ENCODE measurements at places on chromosomes 4 and X.

- no peak for DNase-seq
Measured at GRCh38 chr4:172818901-172819300, 349.7 kb upstream of the GALNT7 start.

- no peak for DNase-seq
Measured at GRCh38 chr4:123526511-123526910, 129.9 kb downstream of the SPRY1 start.

- no peak for DNase-seq
Measured at GRCh38 chr4:51918251-51918650, 75.3 kb downstream of the DCUN1D4 start.

GRCh38 chr4:136599890-136600289 is 932.4 kb downstream of the PCDH18 start:
- no peak for DNase-seq

GRCh38 chr4:89661173-89661899 is 175.6 kb downstream of the SNCA start:
- DNase-seq = no peak

DNA sequence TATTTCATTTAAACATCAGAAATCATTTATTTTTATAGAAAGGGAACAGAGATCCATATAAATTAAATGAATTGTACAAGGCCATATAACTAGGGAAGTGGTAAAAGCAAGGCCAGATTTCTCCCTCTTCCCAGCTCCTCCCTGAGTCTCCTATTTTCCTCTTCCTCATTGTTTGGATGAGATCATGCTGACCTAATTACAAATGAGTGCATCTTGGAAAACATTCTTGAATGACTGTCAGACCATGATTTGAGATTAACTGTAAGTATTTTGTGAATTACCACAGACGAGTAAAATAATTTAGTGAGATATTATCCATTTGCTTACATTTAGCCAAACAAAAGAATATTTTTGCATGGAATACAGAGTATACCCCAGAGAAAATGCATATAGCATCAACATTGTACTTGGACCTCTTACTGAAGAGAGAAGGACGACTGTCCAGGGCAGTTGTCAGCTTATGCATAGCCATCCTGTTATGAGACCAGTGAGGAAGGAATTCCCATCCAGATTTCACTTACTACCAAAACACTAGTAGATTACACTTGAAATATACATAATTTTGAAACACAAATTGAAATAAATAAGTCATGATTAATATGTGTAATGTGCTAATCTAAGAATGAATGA is 47.3 kb downstream of the SLAIN2 start:
- DNase-seq = no peak

- no peak for DNase-seq
Measured at GRCh38 chr4:185248393-185249039, 39.1 kb downstream of the SNX25 start.

- no peak for DNase-seq
Measured at GRCh38 chrX:31656013-31656412, 584.2 kb upstream of the FTHL17 start.

DNA sequence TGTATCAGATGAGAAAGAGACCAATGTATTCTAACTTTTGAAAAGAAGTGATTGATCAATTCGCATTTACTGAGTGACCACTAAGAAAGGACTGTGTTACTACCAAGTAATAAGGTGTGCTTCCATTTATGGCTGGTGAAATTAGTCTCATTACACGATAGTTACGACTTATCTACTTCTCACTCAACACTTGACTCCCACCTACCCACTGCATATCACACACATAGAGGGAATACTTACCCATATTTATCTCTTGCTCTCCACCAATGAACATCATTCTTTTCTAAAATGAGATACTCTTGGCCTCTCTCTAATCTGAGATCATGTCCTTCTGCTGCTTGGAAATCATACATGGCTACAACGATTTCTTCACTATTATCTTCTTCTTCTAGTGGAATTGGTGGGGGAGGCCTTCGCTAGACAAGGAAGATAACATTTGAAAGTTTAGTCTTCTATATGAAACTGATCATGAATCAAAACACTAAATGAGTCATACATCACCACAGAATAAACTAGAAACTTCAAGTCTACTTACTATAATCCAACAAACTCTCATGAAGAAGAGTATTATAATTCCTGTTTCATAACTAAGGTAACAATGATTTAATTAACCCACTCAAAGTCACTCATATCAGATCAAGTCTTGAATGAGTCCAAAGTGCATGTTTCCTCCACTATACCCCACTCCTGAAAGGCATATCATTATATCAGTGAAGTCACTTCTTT is 33.7 kb upstream of the TXK start:
- DNase-seq = no peak

DNA sequence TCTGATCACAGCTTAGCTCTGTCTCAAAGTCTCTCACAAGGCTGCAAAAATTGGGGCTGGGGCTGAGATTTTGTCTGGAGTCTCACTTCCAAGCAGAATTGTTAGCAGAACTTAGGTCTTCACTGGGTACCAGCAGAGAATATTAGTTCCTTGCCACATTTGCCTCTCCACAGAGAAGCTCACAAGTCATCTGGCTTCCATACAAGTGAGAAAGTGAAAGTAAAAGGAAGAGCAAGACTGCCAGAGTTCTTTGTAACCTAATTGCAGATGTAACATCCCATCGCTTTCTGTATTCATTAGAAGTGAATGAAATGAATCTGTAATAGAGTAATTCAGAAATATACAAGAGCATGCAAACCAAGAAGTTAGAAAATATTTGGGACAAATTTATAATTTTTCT is 624.1 kb upstream of the GNPDA2 start:
- no peak for DNase-seq

DNA sequence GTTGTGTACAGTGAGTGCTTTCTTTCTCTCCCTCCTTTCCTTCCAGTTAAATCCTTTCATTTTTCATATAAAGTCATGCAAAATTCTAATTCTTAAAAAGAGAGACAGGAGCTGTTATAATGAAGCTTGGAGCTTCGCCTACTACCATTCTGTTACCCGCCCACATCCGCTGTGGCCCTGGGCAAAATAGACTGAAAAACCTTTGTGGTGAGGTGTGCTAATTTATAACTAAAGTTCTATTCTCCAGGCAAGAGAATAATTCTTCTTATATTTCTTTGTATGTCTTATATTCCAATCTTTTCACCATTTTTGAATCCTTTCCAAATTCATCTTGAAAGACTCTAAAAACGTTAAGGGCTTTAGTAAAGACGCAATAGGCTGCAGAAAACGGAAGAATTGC is 7.0 kb downstream of the QRFPR start:
- DNase-seq = no peak

DNA sequence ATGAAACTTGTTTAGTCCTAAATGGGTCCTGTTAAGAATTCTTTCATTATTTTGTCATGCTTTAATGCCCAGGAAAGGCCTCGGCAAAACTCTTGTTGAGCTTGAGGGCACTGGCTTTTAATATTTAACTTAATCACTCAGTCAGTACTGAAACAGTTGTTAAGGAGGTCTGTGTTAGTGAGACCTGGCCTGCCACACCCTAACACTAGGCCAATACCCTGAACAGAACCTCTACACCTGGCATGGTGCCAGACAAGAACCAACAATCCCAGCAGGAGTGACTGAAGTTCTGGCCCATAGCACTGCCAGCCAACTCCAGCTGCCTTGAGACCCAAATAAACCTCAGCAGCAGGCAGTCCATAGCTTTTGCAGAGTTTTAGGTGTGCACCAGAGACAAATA is 85.7 kb upstream of the ITM2A start:
- no peak for DNase-seq

DNA sequence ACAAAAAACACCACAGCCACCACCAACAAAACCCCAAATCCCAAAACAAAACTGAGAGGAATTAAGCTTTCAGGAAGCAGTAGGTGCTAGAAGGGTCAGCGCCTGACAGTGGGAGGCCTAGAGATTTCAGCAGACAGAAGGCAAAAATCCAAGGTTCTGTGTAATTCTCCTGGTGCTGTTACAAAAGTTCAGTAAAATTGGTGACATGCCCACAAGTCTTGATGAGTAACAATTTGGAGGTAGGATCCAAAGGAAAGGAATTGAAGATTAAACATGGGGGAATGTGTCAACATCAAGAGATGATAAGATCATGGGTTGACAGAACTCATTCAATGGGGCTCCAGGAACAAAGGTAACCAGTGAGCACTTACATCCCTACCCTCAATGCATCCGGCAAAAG is 653.8 kb upstream of the CPEB2 start:
- no peak for DNase-seq

DNA sequence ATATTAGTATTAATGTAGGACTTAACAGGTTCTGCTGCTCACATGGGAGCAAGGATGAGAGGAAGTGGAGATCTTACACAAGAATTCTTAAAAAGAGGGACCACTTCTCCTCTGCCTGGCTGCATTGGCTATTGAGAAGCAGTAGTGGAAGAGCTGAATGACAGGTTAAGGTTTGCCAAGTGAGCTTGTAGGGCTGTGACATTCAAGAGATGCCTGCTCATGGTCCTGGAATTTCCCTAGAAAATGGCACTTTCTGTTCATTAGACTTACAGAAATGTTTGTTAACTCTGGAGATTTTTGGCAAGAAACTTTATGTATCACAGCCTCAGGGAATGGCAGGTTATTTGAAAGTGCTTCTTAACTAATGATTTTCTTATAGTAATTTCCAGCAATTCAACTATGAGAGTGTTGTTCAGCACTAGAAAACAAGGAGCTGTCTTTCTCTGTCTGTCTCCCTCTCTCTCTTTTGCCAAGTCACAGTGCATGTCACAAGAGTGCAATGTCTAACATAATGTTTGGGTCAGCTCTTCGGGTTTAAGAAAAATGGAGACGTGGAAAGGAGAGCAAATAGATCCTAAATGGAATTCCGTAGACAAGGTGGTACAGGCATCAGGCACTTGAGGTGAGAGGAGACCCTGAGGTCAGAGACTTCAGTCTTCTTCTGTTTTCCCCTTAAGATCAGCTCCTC is 8.3 kb upstream of the NAP1L5 start:
- no peak for DNase-seq

DNA sequence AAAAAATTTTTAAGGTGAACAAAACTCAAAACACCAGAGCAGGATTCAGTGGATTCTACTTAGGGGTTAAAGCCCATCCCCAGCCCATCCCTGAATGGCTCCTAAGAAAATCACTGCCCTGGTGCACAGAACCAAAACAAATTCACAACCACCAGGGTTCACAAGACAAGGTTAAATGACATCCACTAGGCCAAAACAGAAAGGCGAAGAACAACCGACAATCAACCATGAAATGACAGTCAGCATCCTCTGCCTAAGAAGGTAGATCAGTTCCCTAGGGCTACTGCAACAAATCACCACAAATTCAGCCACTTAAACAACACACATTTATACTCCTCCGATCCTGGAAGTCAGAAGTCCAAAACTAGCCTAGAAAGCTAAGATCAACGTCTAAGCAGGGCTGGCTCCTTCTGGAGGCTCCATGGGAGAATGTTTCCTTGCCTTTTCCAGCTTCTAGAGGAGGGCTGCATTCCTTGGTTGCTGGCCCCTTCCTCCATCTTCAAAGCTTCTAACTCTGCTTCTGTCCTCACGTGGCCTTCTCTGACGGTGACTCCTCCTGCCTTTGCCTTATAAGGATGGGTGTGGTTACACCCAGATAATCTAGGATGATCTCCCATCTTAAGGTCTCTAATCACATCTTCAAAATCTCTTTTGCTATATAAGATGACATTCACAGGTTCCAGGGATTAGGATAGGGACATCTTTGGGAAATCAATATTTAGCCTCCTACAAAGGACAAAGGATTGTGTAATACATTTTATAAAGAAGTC is 1.8 kb downstream of the CCNQ start:
- no peak for DNase-seq

DNA sequence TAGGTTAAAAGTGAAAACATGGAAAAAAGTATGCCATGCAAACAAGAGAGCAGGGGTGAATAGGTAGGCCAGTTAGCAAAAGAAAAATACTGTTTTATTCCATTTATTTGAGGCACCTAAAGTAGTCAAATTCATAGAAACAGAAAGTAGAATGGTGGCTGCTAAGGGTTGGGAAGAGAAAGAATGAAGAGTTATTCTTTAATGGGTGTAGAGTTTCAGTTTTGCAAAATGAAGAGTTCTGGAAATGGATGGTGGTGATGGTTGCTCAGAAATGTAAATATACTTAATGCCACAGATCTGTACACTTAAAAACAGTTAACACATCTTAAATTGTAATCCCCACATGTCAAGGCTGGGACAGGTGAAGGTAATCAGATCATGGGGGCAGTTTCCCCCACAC is 29.7 kb downstream of the PARM1 start:
- no peak for DNase-seq

DNA sequence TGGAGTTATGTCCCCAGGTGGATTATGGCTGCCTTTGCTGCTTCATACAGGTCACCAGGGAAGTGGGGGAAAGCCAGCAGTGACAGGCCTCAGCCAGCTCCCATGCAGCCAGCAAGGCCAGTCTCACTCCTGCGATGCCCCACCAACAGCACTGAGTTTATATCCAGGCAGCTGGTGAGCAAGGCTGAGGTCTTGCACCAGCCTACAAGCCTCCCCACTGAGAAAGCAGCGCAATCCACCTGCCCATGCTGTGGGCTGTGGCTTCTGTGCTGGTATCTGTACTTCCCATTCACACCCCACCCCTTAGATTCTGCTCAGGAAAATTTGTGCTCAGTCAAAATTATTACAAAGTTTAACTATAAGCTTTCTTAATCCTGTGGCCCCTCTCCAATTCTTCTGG is 153.5 kb downstream of the HHIP start:
- no peak for DNase-seq

- no peak for DNase-seq
Measured at GRCh38 chrX:107731831-107732502, 43.6 kb downstream of the TSC22D3 start.

DNA sequence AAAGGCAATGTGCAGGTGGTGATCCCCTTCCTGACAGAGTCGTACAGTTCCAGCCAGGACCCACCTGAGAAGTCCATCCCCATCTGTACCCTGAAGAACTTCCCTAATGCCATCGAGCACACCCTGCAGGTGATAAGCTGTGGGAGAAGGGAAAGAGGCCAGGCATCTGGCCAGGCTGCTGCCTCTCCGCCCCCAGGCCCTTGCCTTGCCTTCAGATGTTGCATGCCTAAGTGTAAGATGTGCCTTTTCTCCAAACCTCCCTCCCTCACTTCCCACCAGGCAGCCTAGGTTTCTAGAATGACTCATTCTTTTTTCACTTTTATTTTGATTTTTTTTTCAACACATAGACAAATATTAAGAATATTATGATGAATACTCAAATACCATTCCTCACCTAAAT is 12.2 kb upstream of the CDK16 start:
- no peak for DNase-seq

Data from stimulated activated effector memory CD8-positive, alpha-beta T cell treated with anti-CD3 and anti-CD28 coated beads, Interleukin-12 subunit alpha, Interleukin-12 subunit beta, amount 100 ng/mL, for 72 hours (primary cell).